DMS79 (cell line): ENCODE measurements at places on chromosomes 1 and 21.

DNA sequence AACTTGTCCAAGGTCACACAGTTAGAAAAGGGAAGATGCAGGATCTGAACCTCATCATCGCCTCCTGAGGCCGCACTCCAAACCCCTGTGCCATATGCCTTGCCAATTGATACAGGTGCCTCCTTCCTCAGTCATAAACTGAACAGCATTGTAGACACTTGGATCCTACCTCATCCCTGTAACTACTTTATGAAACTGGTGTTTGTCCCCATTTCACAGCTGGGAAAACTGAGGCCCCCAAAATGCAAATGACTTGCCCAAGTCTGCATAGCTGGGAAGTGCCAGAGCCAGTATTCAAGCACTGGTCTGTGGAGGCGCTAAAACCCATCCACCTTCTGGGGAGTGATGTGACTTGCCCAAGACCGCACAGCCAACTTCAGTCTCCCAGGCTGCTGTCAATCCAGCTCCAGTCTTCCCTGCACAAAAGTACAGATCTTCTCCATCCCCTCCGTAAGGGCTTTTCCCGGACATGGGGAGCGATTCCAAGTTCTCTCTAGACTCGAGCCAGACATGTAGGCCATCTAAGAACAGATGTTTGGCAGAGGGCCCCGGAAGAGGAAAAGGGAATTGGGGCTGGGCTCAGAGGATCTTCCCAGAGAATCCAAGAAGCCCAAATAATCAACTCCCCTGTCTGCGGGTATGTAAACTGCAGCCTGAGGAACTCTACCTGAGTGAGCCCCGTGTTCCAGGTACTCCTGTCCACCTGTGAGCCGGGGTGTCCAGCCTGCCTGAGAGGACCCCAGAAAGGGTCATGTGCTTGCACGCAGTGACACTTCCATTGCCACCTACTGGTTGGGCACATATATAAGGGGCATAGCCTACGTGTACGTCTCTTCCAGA, 60.5 kb downstream of the SYT2 start:
- no peak for DNase-seq

- DNase-seq, result no peak
Measured at GRCh38 chr1:77316966-77317365, 35.1 kb downstream of the AK5 start.

- no peak for DNase-seq
Measured at GRCh38 chr1:45394342-45394741, 54.1 kb upstream of the MUTYH start.

- peak; percentile 81 for DNase-seq
Measured at GRCh38 chr1:160101037-160101716, 2.8 kb upstream of the IGSF8 start.

DNA sequence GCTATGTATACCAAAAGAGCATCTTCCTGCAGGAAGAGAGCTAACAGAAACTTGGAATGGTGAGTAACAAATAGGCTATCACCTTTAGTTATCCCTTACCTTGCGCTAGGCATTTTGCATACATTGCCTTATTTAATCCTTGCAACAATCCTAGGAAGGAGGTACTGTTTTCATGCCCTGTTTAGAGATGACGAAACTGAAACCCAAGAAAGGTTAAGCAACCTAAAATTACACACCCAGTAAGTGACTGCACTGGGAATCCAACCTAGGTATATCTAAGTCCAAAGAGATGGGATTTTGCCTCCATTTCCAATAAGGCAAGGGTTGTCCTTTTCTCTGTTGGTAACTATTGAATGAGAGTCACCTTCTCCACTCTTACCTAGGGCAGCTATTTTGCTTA, 144.5 kb downstream of the TM2D1 start:
- no peak for DNase-seq

GRCh38 chr1:234683127-234683860, 73.3 kb upstream of the IRF2BP2 start:
- DNase-seq, result no peak

DNA sequence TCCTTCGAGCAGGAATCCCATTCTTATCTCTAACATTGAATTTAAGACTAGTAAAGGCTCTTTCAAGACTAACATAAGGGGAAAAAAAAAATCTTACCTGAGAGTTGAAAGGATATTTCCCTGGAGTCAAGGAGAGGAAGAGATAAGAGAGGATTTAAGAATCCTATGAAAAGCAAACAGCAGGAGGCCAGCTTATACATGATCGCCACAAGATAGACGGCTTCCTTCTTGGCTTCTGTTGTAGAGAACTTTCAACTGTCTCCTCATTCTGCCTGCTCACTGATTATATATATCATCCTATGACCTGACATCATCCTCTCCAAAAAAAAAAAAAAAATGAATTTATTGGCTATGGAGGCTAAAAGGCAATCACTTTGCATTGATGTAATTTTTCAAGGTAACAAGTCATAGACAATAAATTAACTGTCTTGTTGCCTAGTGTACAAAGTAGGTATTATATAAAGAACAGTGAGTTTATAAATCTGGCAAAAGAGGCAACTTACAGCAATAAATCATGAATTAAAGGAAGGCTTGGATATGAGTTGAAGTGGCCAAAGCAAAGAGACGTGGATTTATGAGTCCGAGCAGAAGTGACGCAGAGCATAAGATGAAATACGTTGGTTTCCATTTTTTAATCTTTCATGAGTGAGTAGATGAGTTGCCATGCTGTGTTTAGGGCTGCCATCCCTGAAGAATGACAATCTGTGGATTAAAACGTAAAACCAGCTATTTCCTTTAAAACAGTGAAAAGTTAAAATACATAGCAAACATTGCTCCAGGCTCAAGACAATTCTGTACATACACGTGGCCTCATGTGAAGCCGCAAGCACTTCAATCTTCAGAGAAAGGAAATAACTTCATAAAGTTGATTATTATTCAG, at the start of gene UTS2:
Gene UTS2 (minus strand): TSS at position 262 of the 880 bp plus-strand sequence. CDS start 62 bp downstream, at position 200.
- DNase-seq, result no peak

GRCh38 chr1:160221089-160221488, 15.9 kb downstream of the PEA15 start:
- no peak for DNase-seq

- DNase-seq, result no peak
Measured at GRCh38 chr1:153359241-153359640, 1.6 kb downstream of the S100A9 start.

DNA sequence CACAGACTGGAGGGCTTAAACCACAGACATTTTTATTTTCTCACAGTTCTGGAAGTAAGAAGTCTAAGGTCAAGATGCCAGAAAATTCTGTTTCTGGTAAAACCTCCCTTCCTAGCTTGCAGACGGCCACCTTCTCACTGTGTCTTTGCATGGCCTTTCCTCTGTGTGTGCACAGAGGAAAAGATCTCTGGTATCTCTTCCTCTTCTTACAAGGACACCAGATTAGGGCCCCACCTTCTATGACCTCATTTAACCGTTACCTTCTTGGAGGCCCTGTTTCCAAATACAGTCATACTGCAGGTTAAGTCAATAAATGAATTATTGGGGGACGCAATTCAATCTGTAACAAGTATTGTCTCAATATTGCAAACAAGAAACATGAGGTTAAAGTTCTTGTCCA, 63.0 kb upstream of the PRDX6 start:
- no peak for DNase-seq

- no peak for DNase-seq
Measured at GRCh38 chr1:22157359-22157966, 14.6 kb upstream of the WNT4 start.

DNA sequence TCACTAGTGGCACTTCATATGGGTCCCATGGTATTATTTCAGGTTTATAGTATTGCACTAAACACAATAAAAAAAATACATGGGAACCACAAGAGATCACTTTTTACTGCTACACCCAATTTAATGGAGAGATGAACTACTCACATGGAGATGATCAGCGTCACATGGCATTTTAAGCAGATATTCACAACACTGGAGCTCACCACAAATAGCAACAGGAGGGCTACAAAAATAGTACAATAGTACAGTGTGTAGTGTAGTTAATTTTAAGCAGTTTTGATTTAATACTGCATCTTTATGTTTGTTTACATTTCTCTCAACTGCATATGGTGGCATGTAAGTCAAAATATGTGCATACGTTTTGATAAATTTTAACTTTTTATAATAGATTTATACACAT, 31.0 kb downstream of the SNX7 start:
- no peak for DNase-seq

DNA sequence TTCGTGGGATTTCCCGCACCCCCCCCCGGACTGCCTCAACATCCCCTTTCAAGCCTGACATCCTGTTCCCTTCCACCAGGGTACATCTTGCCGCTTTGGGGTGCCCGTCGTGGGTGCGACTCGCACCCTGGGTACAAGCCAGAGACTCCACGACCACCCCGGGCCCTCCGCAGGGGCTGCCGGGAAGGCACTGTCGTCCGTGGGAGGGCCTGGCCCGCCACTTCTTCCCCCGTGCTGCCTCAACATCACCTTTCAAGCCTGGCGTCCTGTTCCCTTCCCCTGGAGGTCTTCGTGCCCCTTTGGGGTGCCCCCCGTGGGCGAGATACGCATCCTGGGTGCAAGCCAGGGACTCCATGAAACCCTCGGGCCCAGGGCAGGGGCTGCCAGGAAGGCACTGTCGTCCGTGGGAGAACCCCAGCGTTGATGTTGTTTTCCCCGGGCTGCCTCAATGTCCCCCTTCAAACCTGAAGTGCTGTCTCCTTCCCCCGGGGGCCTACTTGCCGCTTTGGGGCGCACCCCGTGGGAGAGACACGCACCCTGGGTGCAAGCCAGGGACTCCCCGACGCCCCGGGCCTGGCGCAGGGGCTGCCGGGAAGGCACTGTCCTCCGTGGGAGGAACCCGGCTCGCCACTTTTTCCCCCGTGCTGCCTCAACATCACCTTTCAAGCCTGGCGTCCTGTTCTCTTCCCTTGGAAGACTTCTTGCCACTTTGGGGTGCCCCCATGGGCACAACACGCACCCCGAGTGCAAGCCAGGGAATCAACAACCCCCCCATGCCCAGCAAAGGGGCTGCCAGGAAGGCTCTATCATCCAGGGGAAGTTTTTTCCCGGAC, 138.6 kb downstream of the LIPI start:
- DNase-seq, result no peak

DNA sequence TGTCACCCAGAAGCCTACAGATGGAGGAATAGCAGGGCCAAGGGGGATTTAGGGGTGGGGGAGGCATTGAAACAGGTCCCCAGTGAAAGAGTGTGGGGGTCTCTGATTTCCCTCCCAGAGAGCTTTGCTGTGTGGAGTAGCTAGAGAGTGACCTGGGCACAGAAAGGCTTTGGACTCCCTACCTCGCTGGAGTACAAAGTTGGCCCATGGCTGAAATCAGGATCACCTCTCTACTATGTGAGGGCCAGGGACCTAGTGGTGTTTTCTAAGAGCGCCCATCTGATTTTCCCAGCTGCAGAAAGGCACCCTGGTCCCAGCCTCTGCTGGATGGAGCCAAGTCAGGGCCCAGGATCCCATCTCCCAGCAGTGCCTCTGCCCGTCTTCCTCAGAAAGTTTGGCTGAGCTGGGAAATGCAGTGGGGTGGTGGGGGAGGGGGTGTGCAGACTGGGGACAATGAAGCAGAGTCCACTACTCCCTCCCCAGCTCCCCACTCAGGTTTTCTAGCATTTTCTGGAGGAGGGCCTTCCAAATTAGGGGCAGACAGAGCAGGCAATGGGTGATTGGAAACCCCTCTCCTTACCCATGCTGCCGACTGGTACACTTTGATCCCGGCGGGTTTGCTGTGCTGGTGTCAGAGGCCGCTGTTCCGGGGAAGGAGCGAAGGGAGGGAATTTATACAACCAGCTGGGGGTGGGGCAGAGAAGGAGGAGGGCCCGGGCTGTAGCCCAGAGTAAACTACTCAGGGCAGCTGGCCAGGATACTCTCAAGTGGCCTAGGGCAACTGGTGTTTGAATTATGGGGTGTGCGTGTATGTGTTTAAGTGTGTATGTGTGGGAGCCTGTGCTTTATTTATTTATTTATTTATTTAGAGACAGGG, at the start of gene SELENBP1:
Gene SELENBP1 (minus strand): TSS at position 648 of the 877 bp plus-strand sequence. CDS start 64 bp downstream, at position 584.
- DNase-seq, result peak; percentile 82

DNA sequence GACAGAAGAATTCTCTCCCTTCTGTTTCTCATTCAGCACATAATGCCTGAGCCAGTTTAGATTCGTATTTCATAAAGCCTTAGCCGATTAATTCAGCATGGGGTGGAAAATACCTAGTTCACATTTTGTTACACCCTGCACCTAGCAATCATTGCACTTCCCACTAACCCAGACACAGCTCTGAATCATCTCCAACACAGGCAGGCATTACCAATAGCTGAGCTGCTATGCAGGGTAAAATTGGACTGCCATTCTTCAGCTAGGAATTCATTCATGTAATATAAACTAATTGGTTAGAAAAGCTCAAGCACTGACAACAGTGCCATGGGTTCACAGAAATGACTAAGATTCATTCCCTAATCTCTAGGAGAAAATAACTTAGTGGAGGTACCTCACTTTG, 26.9 kb upstream of the NKAIN1 start:
- no peak for DNase-seq

- DNase-seq, result no peak
Measured at GRCh38 chr1:197773856-197774255, 1.4 kb downstream of the DENND1B start.

DNA sequence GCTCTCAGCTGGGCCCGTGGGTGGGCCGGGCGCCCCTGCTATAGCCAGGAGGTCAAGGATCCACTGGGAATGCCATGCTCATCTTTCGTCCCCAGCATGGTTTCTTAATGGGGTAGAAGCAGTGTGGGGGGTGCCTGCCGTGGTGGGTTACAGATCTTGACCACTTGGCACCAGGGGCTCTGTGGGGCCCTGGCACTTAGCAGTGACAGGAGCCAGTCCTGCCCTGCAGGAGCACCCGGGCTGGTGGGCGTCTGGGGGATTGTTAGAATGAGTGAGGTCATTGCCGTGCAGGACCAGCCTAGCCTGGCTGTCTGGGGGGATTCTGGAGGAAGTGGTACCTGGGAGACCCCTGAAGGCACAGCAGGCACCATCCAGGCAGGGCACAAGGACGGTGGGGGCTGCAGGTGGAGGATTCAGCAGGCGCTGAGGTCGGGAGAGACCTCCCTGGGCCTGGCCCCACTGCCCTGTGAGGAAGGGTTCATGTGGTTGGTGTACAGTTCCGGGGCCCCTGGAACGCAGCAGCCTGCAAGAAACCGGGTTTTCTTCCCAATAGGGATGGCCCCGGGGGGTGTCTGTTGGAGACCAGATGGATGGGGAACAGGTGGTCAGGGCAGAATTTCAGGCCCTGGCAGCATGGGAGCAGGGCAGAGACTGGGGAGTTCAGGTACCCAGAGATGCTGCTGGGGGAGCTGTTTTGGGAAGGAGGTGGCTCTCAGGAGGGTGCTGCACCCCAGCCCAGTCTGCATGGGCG, 4.8 kb downstream of the AIRE start:
- DNase-seq, result no peak

- peak; percentile 92 for DNase-seq
Measured at GRCh38 chr1:3697810-3698209, 45.5 kb downstream of the TP73 start.

GRCh38 chr21:44701023-44701400, 4.0 kb downstream of the KRTAP10-12 start:
- no peak for DNase-seq

GRCh38 chr1:155192346-155193274, 15.1 kb downstream of the THBS3 start:
- DNase-seq, result peak; percentile 66

DNA sequence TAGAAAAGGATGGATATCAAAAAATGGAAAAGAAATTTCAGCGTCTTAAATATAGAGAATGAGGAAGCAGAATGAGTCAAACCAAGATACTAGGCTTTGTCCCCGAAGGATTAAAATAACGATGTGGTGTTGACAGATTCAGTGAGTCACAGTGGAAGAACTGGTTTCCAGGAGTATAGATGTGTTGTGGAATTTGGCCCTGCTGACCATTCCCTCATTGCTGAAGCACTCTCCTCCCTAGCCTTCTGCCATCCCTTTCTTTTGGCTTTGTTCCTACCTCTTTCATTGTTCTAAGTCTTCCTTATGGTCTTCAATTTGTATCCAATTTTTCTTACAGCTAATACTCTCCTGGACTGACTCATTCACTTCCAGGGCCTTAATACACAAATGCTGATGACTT, 23.1 kb upstream of the USP25 start:
- no peak for DNase-seq
